GM13976 (cell line): ENCODE measurements at places on chromosomes 3 and 15.

- no peak for DNase-seq
Measured at GRCh38 chr3:113063126-113063894, 72.5 kb downstream of the GTPBP8 start.

- peak; percentile 71 for DNase-seq
Measured at GRCh38 chr3:122921791-122922651, 105.5 kb downstream of the SEMA5B start.

- DNase-seq = no peak
Measured at GRCh38 chr3:96966181-96966929, 152.0 kb downstream of the EPHA6 start.

DNA sequence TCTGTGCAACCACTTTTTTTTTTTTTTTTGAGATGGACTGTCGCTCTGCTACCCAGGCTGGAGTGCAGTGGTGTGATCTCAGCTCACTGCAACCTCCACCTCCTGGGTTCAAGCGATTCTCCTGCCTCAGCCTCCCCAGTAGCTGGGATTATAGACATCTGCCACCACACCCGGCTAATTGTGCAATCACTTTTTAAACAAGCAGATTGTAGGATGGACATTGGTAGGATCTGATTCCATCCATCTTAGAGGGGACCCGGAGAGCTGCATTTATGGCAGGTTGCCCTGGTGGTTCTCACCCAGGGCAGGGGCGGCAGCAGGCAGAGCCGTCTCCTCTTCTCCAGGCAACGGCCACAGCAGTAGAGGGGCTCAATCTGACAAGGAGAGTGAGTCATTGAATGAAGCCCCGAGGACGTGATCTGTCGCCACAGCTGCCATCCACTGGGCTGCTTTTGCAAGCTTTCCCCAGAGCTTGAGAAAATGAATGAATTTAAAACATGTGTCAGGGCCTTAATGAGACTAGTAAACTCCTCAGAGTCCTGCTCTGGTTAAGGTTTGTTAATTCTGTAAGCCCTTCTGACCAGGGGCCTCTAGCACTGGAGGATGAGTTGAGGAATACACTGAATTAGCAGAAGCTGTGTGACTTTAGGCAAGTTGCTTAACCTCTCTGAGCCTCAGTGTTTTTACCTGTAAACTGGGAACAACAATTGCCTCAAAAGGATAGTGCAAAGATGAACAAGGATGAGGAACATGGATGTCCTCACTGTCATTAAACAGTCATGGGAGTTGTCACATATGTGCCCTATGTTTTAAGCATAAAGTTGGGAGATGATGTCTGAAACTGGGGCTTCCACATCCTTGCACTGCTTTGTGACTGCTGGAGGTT, 129.1 kb downstream of the ASB7 start:
- DNase-seq = no peak

DNA sequence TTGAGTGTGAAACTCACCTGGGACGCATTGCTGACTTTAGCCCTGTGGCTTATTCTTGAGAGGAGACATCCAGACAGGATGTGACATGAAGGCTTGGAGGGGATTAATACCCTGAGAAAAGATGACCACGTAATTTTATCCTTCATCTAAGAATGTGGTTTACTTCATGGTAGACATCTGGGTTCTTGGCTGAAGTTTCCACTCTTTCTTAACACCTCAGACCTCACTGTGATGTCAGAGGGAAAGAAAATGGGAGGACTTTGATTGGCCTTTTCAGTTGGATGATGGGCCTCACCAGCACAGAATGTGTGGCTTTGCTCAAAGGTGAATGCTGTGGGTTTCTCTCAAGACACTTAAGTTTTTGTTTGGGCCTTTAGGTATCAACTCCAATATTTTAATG, 16.5 kb downstream of the GORASP1 start:
- DNase-seq = no peak

- DNase-seq = no peak
Measured at GRCh38 chr15:65006876-65007275, 17.2 kb upstream of the SPG21 start.

DNA sequence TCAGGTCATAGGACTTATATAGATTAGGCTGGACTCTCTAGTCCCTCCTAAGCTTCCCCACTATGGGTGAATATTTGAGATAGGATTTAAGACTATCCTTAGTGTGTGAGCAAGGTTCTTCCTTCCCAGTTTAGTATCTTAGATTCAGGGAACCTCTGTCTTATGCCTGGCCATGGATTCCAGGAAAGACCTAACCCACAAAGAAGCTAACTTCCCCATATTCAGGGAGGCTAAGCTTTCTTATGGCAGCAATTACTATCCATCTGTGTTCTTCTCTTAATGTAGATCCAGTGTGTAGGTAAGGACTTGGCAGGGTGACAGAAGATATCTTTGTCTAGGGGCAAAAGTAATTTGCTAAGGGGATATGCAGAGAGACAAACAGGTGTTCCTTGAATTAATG, 25.5 kb upstream of the PIK3R4 start:
- no peak for DNase-seq

DNA sequence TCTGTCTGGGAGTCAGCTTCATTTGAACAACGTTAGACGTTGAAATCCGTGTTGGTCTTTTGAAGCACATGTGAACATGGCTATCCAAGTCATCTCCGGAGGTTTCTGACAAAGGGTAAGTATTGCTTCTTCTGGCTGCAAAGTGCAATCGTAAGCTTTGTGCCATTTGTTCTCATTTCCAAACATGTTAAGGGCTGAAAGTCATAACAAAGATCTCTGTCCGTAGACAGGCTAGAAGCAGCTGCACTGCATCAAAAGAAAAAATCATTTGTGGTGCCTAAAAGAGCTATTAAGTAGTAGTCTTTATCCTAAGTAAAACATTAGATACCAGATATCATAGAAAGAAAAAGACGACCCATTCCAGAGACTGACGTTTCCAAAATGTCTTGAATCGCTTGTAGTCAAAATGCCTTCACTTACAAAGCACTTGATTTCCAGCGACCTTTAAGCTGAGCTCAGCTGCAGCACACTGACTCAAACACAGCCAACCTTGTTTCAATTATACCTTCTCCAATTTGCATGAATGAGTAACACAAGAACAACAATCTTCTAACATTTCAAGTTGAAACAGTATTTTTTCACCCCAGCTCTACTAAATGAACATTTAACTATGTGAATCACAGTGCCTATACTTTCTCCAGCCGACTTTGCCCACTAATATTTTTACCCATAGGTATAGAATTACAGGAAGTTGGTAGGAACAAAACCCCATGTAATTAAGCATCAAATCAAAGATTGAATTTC, 76.6 kb downstream of the NEDD4 start:
- DNase-seq = no peak

DNA sequence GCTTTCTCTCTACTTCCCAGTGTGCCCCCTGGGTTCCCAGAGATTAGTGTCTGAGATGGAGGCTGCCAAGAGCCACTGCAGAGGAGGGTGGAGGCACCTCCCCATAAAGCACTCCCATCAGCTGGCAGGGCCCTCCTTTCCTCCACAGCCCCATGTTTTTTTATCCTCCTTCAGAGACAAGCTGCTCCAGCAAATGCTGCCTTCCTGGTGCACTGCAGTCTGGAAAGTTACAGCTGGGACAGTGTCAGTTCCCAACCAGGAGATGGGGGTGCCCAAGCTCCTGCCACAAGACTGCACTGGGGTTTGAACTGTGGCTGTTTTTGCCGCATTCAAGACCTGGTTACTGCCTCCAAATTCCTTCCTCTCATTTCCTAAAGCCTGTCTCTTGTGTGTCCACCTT, 206.1 kb downstream of the CADPS start:
- no peak for DNase-seq

DNA sequence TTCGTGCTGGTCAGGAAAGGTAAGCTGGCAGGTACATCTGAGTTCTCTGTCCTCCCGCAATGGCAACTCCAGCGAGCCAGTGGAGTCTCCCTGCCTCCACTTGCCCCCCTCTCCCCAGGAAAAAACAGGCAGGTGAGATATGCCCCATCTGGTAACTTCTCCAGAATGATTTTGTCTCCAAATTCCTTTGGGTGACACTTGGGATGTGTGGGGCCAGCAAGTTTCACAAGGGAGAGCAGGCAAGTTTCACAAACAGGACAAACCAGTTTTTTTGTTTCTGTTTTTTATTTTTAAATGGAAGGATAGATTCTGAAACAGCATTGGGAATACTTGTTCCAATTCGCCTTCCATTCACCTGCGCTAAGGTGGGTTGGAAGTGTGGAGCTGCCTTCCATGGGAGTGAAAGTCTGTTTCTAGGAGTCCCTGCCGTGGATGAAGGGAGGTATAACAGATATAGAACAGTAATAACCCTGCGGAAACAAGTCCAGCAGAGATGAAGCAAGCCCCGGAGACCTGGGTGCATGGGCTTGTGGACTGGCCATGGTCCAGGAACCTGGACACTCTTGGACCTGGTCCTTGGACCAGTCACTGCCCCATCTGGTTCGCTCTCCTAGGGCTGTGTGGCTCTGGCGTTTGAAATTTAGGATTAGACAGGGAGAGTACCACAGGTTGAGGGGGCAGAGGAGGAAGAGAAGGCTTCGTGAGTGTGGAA, 22.9 kb upstream of the KIF23 start:
- no peak for DNase-seq

DNA sequence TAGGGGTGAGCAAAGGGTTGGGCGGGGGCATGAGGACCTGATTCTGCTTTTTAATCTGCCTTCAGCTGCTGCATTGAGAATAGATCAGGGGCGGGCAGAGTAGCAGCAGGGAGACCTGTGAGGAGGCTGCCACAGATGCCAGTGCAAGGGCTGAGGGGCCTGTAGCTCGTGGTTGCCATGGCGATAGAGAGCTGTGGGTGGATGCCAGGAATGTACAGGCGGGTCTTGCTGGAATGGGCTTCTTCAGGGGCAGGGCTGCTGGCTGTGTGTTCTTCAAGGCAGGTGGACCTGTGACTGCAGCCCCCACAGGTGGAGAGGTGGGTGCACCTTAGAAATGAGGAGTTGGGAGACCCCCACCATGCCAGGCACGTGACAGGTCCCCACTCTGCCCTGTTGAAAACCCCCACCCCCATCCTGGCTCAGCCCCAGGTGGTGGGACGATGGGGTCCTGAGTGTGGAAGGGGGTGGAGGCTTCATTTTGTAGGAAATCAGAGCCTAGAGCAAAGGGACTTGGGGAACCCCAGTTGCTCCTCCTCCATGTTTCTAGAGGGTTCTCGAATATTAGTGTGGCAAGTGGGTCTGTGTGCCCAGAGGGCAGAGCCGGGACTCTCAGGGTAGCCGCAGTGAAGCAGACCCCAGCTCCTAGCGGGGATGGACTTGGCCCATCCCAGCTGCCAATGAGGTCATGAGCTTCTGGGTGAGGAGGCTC, 38.3 kb downstream of the SLC6A6 start:
- DNase-seq = no peak

- no peak for DNase-seq
Measured at GRCh38 chr3:50078622-50079021, 10.1 kb upstream of the RBM5 start.

GRCh38 chr15:67606742-67607141, 64.2 kb downstream of the MAP2K5 start:
- no peak for DNase-seq

GRCh38 chr3:133049491-133049890, 11.3 kb downstream of the TMEM108 start:
- no peak for DNase-seq

- DNase-seq = no peak
Measured at GRCh38 chr3:187079090-187080022, 59.9 kb downstream of the RPL39L start.

- no peak for DNase-seq
Measured at GRCh38 chr3:112647122-112647521, 6.2 kb upstream of the CCDC80 start.

- DNase-seq = no peak
Measured at GRCh38 chr3:159923956-159924355, 64.7 kb upstream of the IL12A start.

DNA sequence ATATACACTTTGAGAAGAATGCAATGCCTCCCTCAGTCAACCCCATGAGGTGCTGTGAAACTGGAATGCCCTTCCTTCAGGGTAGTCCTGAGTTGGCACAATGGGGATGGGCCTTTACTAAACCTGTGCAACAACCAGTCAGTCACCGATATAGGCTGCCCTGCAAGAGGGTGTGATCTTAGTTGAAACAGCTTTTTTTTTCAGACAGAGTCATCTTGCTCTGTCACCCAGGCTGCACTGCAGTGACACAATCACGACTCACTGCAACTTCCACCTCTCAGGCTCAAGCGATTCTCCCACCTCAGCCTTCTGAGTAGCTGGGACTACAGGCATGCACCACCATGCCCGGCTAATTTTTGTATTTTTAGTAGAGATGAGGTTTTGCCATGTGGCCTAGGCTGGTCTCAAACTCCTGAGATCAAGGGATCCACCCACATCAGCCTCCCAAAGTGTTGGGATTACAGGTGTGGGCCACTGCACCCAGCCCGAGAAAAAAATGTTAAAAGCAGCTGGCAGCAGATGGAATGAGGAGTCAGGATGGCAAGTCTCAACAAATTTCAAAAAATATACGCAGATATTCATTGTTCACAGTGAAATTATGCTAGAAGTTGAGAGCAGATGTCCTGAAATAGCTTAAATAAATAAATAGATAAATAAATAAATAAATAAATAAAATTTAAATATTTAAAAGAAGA, 31.8 kb downstream of the MYO5A start:
- no peak for DNase-seq

- no peak for DNase-seq
Measured at GRCh38 chr3:101230618-101231017, 89.8 kb downstream of the IMPG2 start.

DNA sequence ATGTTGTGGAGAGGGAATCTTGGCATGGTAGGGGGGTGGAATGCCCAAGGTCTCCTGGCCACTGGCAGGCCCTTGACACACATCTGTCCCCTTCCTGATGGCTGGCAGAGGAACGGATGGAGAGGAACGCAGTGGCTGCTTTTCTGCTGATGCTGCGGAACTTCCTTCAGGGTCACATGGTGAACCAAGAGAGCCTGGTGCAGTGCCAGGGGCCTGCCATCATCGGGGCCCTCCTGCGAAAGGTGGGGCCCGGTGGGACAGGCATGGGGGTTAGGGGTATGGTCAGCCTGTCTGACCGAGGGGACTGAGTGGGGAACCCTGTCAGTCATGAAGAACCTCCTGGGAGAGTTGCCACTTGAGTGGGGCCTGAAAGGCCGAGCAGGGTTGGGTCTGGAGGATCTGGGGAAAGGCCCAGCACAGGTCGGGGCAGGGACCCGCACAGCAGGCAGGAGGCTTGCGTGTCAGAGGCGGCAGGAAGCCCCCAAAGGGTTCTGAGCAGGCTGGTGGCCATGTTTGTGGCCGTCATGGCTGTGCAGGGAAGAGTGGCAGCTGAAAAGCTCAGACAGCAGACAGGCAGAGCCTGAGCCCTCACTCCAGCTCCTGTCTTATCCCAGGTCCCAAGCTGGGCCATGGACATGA, 18.1 kb downstream of the NBEAL2 start:
- no peak for DNase-seq

GRCh38 chr3:149654188-149654601, 3.6 kb downstream of the WWTR1 start:
- no peak for DNase-seq

DNA sequence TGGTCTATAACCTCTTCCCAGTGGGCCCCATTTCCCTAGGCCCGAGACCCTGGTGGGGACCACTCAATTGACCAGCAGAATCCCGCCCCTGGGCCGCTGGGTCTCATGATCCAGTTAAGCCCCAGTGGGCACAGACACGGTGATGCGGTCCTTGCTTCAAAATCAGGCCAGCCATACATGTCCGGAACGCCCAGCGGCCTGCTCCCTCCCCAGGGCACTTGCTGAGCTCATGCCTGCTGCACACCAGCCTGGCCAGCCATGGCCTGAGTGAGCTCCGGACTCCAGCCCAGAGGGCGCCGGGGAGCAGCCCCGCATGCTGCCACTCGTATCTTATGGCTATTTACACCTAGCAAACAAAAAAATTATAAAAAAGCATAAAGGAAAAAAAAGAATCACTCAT, 34.4 kb upstream of the IQSEC1 start:
- no peak for DNase-seq
